ENCODE measurements at places on chromosomes 5 and 9.
A peak's percentile ranks its signal among the peaks of the same experiment; 100 is the strongest.

GRCh38 chr9:81819859-81820546 is 108.2 kb upstream of the SPATA31D4 start:
- DNase-seq: no peak

DNA sequence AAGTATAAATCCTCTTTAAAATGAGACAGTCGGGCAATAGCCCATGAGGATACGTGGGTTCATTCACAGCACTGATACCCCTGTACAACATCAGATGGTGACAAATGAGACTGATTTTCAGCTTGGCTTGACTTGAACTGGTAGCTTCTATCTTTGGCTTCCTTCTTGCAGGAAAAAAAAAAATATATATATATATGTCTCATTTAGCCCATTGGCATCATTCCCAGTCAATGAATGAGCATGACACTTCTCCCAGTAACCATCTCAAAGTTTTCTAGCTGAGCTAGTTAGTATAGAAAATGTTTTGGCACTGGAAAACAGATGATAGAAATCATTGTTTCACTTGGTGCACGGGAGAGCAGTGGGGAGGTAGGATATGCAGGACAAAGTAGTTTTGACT is 222.5 kb upstream of the TAS2R1 start:
- DNase-seq: no peak

DNA sequence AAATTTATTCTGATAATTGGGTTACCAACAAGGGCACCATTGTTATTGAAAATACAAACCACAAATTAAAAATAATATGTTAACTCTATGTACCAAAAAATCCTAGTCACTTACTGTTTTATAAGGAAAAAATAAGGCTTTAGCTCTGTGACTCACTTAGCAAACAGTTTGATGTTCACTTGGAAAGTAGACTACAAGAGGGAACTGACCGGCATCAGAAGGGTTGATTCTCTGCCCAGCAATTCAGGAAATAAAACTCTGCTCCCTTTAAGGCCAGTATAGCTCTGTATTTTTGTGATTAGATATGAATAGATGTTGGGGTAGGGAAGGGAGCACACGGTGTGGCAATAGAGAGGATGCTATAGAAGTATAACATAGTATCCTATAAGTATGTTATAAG is 671.3 kb downstream of the LRRC70 start:
- no peak for DNase-seq

- no peak for DNase-seq
Measured at GRCh38 chr9:89295400-89295799, 15.6 kb upstream of the CKS2 start.

- no peak for DNase-seq
Measured at GRCh38 chr5:134125039-134126015, 10.8 kb downstream of the TCF7 start.

- DNase-seq: no peak
Measured at GRCh38 chr9:14746626-14747025, 24.1 kb upstream of the CER1 start.

- no peak for DNase-seq
Measured at GRCh38 chr5:1800472-1801221, 560 bp upstream of the NDUFS6 start.

DNA sequence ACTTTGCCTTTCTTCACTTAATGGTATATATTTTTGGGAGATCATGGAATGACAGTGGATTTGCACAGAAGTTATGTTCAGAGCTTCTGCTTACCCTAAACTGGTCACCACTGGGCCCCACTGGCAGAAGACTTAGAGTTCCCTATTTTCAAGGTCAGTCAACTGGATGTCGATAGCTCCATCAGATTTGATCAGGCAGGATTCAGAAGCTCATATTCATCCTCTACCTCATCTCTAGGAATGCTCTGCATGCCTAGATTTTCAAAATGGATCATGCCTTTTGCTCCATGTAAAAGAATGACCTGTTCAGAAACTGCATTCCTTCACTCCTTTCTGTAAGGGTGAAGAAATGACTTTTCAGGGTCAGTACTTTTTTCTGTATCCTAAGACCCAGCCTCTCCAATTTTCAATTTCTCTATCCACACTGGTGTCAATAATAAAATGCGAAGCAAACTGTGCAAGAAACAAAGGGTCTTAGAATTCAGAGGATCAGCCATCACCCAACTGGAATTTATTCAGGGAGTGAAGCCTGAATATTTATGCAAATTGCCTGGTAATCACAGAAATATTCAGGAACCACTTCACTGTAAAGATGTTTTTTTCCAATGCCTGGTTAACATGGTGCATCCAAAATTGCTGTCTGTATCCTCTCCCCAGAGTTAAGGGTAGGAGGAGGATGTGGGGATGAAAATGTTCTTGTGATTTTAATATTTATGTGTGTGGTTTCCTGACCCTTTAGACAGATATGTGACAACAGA is 125.4 kb downstream of the DOCK2 start:
- DNase-seq: no peak

- DNase-seq: no peak
Measured at GRCh38 chr5:92912283-92912682, 668.7 kb downstream of the NR2F1-AS1 start.

- no peak for DNase-seq
Measured at GRCh38 chr5:108867656-108868055, 120.0 kb downstream of the FER start.

- DNase-seq: no peak
Measured at GRCh38 chr5:124849774-124850173, 103.3 kb upstream of the ZNF608 start.

GRCh38 chr5:126651013-126651577 is 50.3 kb downstream of the PHAX start:
- no peak for DNase-seq

- no peak for DNase-seq
Measured at GRCh38 chr5:137431051-137431450, 68.1 kb downstream of the SPOCK1 start.

- DNase-seq: peak; percentile 49
Measured at GRCh38 chr9:38091310-38092199, 22.5 kb upstream of the SHB start.

GRCh38 chr5:178777520-178777919 is 47.1 kb upstream of the ZNF354A start:
- no peak for DNase-seq

DNA sequence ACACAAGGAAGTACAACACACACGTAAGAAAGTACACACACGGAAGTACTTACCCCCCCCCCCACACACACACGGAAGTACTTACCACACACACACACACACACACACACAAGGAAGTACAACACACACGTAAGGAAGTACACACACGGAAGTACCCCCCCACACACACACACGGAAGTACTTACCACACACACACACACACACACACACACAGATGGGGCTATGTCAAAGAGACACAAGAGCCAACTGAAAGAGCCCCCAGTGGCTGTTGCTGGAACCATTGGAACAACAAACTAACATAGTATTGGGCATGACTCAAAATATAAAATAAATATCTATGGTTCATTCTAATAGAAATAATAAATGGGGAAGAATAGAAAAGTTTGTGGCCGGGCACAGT is 4.9 kb upstream of the MAPK9 start:
- DNase-seq: no peak

- no peak for DNase-seq
Measured at GRCh38 chr5:1387059-1387755, 42.3 kb upstream of the CLPTM1L start.

DNA sequence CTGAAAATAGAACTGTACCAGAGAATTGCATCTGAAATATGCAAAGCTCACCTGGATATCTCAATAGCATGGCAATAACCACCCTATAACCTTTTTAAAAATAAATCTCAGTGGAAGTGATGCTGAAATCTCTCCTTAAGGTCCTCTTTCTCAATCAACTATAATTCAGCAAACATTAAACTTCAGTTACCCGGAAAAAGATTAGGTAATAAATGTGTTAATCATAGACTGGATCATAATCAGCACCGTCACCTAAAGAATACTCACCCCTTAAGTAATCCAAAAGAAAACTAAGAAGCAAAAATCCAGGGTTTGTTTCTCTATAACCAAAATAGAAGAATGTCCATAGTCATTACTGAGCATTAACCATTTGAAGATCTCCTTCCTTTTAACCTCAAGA is 44.3 kb upstream of the DENND4C start:
- DNase-seq: no peak

- no peak for DNase-seq
Measured at GRCh38 chr5:113235884-113236283, 198.9 kb downstream of the TSSK1B start.

- DNase-seq: no peak
Measured at GRCh38 chr9:90457386-90458190, 185.0 kb downstream of the DIRAS2 start.

DNA sequence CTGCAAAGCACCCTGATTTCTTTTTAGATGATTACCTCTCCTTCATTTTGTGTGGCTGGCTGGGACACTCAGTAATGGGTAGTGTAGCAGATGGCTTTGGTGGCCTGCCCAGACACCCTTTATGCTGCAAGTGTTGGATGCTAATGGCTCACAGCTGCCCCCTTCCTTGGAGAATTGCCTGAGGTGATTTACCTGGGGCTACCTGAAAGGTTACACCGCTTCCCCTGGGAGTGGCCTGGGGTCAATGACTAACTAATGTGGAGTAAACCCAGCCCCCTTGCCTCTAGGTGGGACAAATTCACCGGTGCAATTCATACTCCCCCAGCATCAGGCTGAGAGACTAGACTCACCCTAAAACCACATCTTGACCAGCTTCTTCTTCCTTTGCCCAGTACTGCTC is 23.5 kb upstream of the HAND1 start:
- no peak for DNase-seq

- no peak for DNase-seq
Measured at GRCh38 chr5:91228188-91228587, 154.9 kb downstream of the ARRDC3 start.

- no peak for DNase-seq
Measured at GRCh38 chr9:112711050-112711689, 6.7 kb downstream of the INIP start.

GRCh38 chr5:134567641-134568336 is 42.3 kb downstream of the JADE2 start:
- no peak for DNase-seq

GRCh38 chr9:126471084-126471624 is 142.6 kb upstream of the LMX1B start:
- DNase-seq: peak; percentile 50

DNA sequence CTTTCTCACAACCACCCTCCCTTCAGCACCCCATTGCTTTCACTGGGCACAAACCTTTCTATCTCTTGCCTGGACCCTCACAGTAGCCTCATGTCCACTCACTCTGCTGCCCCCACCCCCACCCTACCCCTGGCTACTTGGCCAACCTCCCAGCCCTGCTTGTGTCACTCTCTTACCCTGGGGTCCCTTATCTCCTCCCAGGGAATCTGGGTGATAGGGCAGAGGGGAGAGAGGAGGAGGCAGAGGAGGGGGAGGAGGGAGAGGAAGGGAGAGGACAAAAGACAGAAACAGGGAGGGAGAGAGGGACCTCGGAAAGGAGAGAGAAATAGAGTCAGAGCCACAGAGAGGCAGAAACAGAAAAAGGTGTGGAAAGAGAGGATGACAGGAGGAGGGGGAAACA is 25.0 kb upstream of the KIF12 start:
- no peak for DNase-seq

- no peak for DNase-seq
Measured at GRCh38 chr5:57878301-57878722, 395.7 kb upstream of the ACTBL2 start.

DNA sequence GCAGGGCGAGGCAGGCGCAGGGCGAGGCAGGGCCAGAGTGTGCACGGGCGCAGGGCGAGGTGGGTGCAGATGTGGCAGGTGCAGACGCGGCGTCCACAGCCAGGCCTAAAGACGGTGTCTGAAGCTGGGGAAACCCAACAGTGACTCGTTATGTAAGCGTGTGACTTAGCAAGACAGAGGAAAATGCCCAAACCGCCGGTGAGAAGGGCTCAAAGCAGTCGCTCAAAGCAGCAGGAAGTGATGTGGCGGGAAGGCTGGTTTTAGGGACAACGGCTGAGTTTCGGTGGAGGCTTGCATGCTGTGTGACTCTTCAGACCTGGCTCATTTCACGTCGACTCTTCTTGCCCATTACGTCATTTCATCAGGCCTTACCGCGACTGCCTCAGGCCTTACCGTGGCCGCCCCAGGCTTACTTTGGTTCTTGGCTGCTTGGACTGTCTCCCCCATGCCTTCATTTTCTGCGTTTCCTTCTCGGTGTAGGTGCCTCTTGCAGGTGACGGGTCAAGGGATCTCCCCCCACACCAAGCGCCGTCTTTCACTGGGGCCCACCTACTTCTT is 50.5 kb upstream of the EXOC3 start:
- peak; percentile 90 for DNase-seq

- DNase-seq: peak; percentile 40
Measured at GRCh38 chr5:158382473-158382872, 523.5 kb upstream of the CLINT1 start.

DNA sequence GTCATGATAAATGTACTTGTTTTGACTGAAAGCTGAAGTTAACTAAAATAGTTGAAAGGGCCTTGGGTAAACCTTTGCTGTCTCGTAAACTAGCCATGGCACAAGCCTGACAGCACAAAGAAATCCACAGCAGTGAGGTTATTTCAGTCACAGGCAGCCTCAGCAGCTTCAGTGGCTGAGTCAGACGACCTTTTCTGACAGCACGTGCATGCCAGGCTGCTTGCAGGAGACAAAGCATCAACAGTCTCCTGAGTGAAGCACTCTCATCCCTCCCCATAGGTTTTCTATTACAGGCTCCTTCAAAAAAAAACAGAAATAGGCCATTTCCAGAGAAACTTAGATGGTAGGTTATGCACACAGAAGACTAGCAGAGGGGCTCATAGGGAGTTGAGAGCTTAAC is 34.6 kb downstream of the OXCT1 start:
- no peak for DNase-seq

DNA sequence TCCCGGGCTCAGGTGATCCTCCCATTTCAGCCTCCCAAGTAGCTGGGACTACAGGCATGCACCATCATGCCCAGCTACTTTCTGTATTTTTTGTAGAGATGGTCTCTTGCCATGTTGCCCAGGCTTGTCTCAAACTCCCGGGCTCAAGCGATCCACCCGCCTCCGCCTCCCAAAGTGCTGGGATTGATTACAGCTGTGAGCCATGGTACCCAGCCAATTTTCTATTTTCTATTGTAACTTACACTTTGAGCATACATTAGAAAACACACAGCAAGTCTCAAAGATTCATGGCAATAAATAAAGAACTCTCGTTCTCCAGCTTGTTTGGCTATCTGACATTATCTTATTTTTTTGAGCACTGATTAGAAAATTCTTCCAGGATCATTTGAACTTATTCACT is 228.7 kb downstream of the ADAMTS6 start:
- DNase-seq: no peak

DNA sequence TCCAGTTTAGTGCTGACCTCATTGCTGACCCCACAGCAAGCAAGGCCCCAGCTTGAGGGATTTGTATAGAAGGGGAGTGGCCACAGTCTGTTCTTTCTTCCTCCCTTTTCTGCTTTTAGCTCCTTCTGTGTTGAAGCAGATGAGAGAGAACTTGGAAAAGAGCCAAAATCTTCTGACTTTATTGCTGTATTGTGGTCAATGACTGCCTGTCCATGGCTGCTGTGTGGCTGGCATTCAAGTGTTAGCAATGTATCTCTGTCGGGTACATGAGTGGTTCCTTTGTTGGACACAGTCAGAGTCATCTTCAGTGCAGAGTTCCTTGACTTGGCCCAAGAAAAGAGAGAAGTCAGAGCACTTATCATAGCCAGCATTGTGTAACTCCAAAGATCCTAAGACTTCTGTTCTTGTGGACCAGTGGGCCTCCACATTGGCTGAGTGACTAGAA is 154.1 kb downstream of the LRRC70 start:
- no peak for DNase-seq
